ENCODE measurements at places on chromosomes 13 and 19.

DNA sequence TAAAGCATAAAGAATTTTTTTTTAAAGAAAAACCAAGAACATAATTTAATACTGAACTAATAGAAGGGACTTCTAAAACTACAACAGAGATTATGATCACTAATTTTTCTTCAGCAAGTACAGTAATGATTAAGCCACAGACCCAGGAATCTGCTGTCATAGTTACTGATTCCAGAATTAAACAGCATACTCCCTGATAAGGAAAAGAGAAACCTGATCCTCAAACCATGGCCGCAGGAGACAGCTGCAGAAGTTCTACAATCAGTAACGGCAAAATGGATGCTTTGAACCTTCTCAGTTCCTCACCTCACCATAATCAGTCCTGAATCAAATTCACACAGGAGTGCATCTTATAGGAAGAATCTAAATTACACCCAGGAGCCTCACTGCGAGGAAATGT is 939.0 kb upstream of the SLITRK1 start:
- no peak for DNase-seq

- no peak for DNase-seq
These were observed 1.3 kb downstream of the RAB3D start for GRCh38 chr19:11338121-11338520.

- no peak for DNase-seq
These were observed 1.6 kb upstream of the PTGIR start for GRCh38 chr19:46626446-46626845.

DNA sequence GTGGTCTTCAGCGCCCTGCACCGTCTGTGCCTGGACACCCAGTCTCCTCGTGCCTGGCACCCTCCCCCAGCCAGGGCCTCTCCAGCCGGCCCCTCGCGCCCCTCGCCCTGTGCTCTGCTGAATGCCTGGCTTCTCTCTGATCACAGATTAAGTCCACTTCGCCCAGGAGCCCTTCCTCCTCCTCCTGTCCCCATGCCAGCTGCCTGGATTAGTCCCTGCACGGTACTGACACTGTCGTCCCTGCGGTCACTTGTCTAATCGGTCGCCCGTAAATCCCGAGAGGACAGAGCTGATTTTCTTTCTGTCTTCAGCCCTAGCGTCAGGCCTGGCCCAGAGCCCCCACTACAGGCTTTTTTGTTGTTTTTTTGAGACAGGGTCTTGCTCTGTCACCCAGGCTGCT is 6.6 kb downstream of the THOP1 start:
- DNase-seq = no peak

DNA sequence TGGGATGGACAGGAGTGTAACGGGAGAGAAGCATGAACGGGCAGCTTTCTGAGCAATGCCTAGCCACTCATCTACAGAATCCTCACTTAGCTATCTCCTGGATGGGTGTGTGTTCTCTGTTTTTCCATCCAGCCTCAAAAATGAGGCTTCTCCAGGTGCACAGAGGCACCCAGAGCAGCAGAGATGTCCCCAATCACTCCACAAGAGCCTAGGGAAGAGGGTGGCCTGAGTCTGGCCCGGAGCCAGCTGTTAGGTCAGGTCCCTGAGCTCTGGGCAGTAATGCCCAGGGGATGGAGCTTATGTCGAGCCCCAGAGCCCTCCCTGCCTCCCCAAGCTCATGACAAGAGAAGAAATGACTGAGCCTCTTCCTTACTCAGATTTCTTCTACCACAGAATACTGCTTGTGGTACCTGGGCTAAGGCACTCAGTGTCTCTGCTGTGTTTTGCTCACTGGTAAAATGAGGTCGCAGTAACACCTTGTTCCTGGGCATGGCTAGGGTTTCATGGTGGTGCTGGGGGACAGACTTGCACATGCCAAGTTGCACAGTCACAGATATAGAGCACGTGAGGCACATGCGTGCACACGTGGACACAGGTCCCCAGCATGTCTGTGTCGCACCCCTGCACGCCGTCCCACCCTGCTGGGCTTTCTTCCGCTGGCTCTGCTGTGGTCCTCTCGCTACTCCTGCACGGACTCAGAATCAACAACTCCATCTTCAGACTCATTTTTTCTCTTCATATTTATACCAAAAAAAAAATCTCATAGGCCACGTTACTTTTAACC is 86.6 kb upstream of the SOX1 start:
- DNase-seq = no peak

GRCh38 chr13:107170270-107170931 is 602.5 kb upstream of the ARGLU1 start:
- DNase-seq = no peak

DNA sequence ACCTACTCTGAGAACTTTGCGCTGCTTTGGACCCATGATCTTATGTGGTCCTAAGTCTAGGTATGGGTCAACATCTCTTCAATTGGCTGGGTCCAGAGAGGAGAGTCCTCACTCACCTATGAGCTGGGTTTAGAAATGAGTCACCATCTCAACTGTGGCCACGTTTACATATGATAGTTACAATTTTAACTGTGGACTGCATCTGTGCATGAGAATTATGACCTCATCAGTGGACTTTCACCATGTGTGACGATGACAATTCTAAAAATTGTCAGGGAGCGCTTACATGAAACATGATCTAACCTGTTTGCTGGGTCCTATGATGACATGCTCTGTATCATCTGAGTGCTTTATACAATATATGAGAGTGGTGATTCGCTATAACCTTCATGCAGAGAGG is 12.7 kb upstream of the ZNF724 start:
- no peak for DNase-seq

GRCh38 chr13:52414963-52415362 is 9.0 kb upstream of the THSD1 start:
- DNase-seq = no peak

GRCh38 chr13:29858667-29859066 is 8.2 kb upstream of the UBL3 start:
- DNase-seq = no peak

DNA sequence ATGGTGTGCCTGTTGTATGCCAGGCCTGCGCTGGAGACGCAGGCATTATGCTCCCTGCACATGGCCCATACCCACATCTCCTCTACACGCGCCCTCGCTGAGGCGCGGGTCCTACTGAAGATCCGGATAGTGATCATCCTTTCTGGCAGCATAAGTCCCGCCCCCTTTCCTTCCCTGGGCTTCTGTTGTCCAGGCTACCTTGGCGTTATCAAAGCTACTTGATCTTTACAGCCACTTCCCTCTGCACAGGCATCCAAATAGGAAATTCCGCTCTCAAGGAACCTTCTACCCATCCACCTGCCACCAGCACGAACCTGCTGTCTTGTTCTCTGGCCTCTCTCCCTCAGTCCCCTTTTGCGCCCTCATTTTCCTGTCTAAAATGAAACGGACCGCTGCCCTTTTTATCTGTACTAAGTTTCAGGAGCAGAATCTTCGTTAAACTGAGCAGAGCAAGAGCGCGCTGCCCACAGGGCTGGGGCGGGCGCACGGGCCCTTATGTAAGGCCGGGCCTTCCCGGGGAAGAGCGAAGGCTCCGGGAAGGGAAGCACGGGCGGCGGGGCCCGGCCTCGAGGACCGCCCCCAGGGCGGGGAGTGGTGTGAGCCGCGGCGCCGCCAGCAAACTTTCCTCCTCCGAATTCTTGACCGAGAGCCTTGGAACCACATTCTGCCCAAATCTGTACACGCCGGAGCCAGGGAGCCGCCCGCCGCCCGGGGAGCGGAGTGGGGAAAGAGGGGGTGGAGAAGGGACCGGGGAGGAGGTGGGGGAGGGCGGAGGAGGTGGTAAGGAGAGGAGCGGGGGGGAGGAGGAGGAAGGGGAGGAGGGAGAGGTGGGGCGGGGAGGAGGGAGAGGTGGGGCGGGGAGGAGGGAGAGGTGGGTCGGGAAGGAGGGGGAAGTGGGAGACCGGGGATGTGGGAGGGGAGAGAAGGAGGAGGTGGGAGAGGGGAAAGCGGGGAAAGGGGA is 920 bp upstream of the UBE2L5 start:
- no peak for DNase-seq

- DNase-seq = no peak
These were observed 2.3 kb downstream of the DYRK1B start for GRCh38 chr19:39831679-39832078.

GRCh38 chr13:76783798-76784197 is 102.4 kb downstream of the KCTD12 start:
- no peak for DNase-seq

GRCh38 chr19:43330726-43331434 is 22.6 kb upstream of the CD177 start:
- DNase-seq = no peak

DNA sequence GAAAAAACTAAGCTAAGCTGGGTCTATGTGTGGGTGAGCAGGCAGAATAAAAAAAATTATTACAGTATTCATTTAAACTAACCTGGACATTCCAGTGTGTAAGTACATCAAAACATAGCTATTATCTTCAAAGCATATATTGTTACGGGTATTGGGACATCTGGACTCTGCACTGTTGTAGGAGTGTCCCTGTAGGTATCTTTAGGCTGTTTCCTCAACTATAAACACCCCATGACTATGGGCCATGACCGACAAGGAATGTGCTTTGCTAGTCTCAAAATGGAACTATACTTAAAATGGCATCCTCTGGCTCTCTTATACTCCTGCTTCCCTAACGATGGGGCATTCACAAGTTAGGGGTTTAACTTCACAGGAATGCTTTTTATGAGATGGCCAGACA is 3.4 kb downstream of the SCGB2B2 start:
- DNase-seq = no peak

DNA sequence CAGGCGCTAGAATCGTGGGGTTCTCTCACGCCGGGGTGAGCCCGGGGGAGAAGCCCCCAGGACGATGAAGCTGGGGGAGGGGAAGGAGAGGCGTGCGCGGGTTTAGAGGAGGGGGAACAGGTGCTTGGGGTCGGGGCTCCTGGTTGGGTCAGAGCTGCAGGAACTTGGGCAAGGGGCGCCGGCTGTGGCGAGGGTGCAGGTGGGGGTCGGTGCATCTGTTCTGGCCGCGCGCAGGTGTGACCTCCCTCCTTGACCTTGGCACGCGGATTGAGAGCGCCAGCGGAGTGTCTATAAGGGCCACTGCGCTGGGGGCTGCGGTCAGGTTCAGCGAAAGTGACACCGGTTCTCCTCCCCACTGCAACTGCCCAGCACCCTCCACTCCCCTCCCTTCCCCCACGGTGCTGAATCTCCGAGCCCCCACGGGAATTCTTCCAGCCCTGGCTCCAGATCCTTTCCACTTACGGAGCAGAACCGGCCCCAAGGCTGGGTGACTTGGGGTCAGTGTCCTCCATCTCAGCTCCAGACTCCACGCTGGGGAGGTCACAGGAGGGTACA is 618 bp downstream of the TMEM38A start:
- DNase-seq = no peak

DNA sequence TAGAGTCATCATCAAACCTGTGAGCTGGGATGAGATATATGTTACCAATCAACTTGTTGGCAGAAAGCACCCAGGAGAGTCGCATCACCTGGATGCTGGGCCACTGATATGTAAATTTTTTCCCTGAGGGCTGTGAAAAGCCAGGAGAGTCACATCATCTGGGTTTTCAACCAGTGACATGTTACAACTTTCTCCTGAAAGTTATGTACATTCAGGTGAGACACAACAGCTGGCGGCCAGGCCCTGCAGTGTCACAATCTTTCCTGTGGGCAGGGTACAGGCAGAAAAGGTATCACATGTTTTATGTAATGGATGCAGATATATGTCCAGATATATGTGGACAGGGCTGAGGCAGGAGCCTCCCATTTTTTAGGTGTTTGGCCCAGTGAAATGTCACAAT is 13.2 kb upstream of the ZNF724 start:
- DNase-seq = no peak

GRCh38 chr13:95193509-95194230 is 107.6 kb downstream of the ABCC4 start:
- DNase-seq = no peak

- DNase-seq = no peak
These were observed 5.2 kb upstream of the MLNR start for GRCh38 chr13:49214917-49215376.

GRCh38 chr13:29479716-29480492 is 115.6 kb downstream of the SLC7A1 start:
- no peak for DNase-seq

DNA sequence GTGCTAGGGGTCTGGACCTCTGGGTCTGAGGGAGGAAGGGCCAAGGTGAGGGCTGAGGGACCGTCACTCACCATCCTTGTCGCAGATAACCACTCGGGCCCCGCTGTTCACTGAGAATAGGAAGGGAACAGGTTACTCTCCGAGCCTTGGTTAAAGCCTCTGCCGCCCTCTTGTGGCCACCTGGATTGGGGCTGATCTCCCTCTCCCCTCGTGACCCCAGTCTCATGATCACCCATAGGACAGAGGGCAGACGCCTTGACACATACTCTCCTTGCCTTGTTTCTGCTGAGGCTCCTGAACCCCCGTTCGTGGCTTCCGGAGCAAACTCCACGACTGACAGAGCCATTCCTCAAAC is 580 bp downstream of the HSD17B14 start:
- peak; percentile 89 for DNase-seq

GRCh38 chr19:2271234-2272103 is 10.5 kb downstream of the PEAK3 start:
- no peak for DNase-seq

DNA sequence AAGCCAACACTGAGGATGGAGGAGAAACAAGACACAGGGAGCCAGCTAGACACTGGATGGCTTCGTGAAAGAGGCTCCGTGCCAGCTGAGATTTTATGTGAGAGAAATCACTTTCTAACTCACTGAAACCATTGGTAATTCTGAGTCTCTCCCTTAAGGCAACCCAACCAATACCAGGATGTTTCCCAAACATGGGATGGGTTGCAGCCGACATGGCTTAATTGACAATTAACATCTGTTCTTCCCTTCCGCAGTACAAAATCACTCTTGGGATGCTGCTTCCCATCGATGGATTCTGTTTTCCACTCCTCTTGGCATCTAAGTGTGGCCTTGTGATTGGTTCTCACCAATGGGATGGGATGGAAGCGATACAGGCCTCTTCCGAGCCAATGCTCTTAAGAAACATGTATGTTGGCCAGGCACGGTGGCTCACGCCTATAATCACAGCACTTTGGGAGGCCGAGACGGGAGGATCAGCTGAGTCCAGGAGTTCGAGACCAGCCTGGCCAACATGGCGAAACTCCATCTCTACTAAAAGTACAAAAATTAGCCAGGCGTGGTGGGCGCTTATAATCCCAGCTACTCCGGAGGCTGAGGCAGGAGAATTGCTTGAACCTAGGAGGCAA is 2.3 kb upstream of the ZNF787 start:
- DNase-seq = no peak
